ENCODE measurements at places on chromosomes 2 and 18.

DNA sequence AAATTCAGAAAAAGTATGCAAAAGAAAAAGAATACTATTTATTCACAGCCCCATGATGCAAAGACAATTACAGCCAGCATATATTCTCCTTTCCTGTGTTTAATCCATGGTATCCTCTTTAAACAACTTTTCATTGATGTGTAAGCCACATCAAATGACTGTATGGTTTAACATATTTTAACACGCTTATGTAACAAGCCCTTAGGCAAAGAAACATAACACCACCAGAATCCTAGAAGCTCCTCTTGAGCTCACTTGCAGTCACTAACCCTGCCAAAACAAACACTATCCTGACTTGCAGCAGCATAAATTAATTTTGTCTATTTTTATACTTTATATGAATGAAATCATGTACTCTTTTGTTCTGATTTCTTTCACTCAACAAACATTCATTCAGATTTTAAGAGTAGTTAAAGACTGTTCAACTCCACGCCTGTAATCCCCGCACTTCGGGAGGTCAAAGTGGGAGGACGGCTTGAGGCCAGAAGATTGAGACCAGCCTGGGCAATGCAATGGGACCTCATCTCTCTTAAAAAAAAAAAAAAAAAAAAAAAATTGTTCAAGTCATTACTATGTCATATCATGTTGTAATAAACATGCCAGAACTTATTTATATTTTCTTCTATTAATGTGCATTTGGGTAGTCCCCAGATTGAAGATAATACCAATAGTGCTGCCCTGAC is 226.3 kb downstream of the NBAS start:
- DNase-seq = no peak

GRCh38 chr18:32302806-32303205 is 113.0 kb downstream of the MEP1B start:
- DNase-seq = no peak

GRCh38 chr2:21042958-21043743 is 722 bp downstream of the APOB start:
- peak; percentile 3 for DNase-seq

DNA sequence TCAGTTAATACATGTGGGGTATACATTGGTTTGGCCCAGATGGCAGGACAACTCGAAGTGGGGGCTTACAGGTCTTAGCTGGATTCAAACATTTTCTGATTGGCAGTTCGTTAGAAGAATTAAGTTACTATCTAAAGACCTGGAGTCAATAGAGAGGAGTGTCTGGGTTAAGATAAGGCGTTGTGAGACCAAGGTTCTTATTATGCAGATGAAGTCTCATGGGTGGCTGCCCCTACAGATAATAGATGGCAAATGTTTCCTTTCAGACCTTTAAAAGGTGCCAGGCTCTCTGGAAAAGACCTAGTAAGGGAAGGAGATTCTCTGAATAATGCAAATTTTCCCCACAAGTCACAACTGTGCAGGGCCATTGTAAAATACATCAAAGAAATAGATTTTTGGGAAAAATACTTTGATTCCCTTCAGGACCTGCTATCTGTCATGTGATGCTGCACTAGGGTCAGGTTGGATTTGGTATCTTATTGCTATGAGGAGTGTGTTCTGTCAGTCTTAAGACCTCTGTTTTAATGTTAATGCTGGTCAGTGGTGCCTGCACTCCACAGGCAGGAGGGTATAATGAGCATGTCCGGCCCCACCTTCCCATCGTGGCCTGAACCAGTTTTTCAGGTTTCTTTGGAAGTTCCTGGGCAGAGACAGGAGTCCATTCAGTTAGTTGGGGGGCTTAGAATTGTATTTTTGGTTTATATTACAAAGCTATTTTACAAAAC is 14.3 kb upstream of the MC5R start:
- no peak for DNase-seq

- no peak for DNase-seq
Observed at GRCh38 chr2:68741238-68741637, 6.6 kb downstream of the ARHGAP25 start.

GRCh38 chr2:78992807-78993517 is 32.5 kb upstream of the REG3G start:
- DNase-seq = no peak

DNA sequence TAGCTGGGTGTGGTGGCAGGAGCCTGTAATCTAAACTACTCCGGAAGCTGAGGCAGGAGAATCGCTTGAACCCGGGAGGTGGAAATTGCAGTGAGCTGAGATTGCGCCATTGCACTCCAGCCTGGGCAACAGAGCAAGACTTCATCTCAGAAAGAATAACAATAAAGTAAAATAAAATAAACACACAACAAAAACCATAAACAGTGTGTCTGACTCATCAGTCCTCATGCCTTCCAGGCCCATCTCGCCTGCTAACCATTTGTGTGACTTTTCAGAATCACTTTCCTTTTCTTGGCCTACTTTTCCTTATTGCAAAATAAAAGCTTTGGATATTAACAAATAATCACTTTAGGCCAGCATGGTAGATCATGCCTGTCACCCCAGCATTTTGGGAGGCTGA is 42.0 kb upstream of the ASXL2 start:
- DNase-seq = no peak

Data from activated CD8-positive, alpha-beta memory T cell treated with anti-CD3 and anti-CD28 coated beads for 4 hours (primary cell).